ENCODE measurements at places on chromosomes 5 and 9.

GRCh38 chr9:137807721-137808703, 69.6 kb upstream of the CACNA1B start:
- no peak for DNase-seq

GRCh38 chr5:102040326-102040725, 255.8 kb downstream of the SLCO4C1 start:
- DNase-seq = no peak

DNA sequence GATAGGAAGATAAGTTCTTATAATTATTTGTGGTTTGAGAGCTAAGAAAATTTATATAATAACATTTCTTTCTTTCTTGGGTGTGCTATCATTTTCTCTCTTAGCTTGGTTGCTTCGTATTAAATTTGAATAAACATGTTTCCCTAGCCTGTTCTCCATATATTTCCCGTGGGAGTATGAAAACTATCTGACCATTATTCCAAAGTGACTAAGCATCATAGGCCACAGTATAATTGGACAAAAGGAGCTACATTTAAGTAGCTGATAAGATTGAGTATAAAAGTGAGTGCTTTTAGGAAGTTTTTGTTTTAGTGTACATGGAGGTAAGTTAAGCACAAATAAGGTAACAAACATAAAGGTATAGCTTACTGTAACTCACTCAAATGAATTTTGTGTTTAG, 8.4 kb upstream of the OSMR start:
- DNase-seq = no peak

- no peak for DNase-seq
Observed at GRCh38 chr5:96973532-96974401, 37.9 kb downstream of the LNPEP start.

GRCh38 chr5:168172760-168173223, 118.7 kb upstream of the WWC1 start:
- no peak for DNase-seq

DNA sequence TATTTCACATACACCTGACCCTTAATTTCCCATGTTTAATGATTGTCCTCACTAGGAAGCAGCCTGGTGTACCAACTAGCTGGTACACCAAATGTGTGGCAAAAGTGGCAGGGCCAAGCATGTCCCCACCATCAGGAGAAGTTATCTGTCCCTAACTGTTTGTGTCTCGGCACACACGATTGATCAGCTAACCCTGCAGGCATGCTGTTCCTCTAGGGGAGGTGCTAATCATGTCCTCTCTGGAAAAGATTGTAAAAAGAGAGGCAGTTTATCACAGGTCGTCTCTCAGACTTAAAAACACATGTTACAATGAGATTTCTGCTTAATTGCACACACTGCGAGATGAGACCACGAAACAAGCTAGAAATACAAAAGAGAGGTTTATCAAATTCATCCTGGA, 342.7 kb downstream of the DIRAS2 start:
- DNase-seq = no peak

DNA sequence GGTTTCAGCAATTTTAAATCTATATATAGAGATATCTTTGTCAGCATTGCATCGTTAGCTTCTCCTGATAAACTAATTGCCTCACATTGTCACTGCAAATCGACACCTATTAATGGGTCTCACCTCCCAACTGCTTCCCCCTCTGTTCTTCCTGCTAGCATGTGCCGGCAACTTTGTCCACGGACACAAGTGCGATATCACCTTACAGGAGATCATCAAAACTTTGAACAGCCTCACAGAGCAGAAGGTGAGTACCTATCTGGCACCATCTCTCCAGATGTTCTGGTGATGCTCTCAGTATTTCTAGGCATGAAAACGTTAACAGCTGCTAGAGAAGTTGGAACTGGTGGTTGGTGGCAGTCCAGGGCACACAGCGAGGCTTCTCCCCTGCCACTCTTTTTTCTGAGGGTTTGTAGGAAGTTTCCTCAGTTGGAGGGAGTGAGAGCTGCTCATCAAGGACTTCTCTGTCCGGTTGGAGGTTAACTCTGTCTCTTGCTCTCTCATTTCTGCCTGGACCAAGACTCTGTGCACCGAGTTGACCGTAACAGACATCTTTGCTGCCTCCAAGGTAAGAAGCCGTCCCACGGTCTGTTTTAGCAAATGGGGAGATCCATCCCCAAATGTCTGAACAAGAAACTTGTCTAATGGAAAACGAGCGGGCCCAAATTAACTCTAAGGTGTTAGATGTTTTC, at the start of gene IL4:
IL4 (plus strand) TSS at position 51 of the 692 bp plus-strand sequence; CDS start at position 113, 62 bp downstream.
- DNase-seq = no peak

DNA sequence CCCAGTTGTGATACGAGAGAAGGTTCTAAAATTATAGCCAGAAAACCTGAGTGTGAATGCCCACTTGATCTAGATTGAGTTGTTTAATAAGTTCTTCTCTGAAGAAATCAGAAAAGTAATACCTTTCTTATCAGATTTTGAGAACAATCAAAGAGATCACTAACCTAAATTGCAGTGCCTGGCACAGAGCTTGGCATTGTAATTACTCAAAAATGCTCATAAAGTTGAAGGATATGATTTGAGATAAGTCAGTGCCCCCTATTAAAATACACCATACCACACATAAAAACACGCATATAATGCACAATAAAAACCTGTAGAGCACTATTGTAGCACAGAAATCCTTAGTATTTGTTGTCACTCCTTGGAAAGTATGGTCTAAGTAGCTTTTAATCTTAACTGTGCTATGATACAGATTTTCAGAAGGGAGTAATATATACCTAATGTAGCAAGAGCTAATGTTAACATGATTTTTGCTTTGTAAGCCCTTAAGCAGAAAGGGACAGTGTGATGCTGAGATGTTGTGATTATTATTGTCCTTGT, 257.5 kb upstream of the CDH18 start:
- no peak for DNase-seq

DNA sequence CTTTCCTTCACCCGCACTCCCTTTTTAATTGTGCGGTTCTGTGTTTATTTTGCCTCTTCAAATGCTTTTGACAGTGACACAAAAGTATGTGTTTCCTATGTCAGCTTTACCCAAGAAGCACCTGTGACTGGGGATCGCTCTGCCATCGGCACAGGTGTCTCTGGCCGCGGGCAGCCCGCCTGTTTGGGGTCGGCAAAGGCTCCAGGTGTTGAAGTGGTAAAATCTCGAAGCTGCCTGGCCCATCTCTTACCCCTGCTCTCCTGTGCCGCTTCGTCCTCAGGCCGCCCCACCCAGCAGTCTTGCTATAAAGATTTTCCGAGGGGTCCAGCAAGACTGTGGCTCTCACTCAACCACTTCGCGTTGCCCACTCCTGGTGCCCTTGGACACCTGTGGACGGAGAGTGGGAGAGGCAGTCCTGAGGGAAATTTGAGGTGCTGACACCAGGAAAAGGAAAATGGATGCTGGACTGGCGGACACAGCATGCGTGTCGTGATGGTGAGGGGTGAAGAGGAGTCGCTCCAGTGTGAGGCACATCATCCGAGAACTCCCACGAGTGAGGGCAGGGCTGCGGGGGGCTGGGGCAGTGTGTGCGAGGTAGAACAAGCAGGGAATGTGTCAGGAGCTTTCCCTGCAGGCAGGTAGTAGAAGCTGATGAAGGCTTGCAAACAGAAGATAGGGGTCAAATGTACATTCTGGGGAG, 29.1 kb upstream of the CEP72 start:
- DNase-seq = no peak

- DNase-seq = no peak
Observed at GRCh38 chr5:88142886-88143692, 125.6 kb downstream of the TMEM161B start.

DNA sequence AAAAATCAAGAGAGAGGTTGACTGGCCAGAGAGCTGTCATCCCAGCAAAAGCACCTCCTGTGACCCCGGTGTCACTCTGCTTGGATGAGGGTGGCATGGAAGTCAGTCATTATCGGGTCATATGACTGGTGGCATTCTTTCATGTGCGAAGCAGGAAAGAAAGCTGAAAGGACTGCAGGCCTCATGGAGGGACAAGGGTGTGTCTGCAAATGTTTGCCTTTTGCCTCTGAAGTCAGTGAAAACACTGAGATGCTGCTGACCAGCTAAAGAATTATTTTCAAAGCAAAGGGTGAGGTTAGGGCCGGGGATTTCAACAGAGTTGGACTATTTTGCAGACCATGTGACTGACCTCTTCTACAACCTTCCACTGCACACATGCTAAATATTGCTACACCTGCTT, 298.3 kb downstream of the CSNK1G3 start:
- no peak for DNase-seq

GRCh38 chr9:84270847-84271530, 69.6 kb downstream of the SLC28A3 start:
- DNase-seq = no peak

GRCh38 chr5:111746791-111747190, 10.2 kb downstream of the NREP start:
- DNase-seq = no peak

DNA sequence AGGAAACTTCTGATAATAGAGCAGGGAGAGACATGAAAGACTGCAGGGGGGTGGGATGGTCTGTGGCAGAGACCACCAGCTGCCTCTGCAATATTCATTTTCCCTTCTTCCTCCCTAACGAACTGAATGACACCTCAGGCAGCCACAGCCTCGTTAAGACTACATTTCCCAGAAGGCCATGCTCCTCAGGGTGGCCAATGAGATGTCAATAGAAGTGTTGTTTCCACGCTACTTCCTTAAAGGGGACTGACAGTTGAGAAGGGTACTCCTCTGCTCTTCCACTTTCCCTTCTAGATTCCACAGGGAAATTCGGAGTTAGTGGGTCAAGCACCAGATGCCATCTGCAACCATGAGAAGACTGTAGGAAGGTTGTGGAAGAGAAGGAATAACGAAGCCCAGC, 52.0 kb upstream of the DAPK1 start:
- DNase-seq = no peak

DNA sequence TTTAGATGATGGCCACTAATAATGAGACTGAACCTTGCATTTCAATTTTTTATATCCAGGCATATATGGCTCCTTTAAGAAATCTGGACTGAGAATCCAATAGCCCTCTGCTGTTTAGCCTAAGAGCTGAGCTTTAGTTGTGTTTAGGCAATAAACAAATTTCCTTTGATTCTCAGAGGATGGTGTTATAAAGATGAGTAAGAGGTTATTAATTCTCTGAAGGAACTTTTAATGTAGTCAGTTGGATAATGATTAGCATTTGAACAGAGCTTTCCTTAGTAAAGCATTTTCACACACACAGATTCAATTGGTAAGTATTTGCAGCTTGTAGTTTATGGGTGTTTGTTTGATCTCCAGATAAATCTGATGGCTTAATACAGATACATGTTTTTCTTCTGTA, 149.6 kb downstream of the PRR16 start:
- no peak for DNase-seq

- no peak for DNase-seq
Observed at GRCh38 chr5:168798065-168799023, 219.2 kb upstream of the PANK3 start.

GRCh38 chr9:134602547-134603362, 38.8 kb upstream of the COL5A1 start:
- no peak for DNase-seq

DNA sequence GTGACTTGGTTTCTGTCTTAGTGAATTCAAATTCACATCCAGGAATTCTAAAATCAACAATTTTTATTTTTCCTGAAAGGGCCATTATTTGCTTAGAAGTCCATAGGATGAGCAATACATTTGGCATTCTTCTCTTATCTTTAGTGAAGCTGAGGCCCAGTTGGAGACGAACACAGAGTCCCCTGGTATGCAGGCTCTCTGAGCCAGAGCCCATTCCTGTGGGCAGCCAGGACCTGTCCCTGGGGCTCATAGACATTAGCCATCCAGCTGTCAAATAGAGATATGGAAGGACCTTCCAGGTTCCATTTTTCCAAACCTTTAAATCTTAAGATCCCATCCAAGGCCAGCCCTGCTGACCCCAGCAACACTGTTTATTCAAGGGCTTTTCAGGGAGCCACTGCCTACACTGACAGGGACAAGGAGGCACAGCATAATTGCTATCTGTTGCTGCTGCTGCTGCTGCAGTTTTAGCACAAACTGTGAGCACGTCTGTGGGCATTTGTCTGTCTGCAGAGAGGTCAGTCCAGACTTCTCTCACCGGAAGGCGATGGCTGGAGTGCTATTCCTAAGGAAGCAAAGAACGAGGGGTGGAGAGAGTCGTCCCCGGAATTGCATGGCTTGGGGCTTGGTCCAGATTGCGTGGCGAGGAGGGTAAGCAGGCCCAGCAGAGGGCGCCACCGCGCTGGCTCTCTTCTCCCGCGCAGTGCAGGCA, 639.0 kb downstream of the CCDC171 start:
- DNase-seq = peak; percentile 16

GRCh38 chr5:114018186-114018585, 343.7 kb upstream of the KCNN2 start:
- no peak for DNase-seq

- no peak for DNase-seq
Observed at GRCh38 chr5:89337-90286, 2.4 kb upstream of the PLEKHG4B start.

DNA sequence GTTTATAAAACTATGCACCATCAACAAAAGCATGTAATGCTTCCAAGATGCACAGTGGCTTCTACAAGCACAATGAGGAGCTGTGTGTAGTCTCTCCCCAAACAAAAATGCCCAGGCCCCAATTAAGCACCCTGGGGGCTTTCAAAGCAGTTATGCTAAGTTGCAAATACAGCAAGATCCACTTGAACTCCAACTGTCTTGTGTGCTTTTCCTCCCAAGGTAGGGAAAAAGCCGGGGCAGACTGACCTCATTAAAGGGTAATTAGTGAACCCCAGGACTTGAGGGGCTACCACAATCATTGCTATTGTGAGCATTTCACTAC, 13.1 kb downstream of the ZNF608 start:
- no peak for DNase-seq

DNA sequence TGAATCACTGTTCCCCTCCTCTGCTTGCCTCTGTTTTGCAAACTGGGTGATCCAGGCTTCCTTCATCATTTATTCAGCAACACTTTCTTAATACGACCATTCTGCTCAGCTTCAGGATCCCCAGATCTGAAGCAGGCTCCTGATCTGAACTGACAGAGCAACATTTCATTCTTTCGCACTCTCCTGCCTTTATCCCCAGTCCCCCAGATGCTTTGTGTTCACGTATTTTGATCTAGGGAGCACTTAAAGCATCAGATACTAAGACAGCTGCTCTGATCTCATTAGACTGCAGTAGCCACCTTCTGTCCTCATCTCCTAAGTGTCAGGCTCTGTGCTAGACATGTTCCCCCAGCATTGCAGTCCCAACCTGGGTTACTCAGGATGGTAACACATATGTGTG, 158.0 kb downstream of the TRIO start:
- no peak for DNase-seq

GRCh38 chr5:138149530-138149929, 10.3 kb upstream of the NME5 start:
- no peak for DNase-seq

DNA sequence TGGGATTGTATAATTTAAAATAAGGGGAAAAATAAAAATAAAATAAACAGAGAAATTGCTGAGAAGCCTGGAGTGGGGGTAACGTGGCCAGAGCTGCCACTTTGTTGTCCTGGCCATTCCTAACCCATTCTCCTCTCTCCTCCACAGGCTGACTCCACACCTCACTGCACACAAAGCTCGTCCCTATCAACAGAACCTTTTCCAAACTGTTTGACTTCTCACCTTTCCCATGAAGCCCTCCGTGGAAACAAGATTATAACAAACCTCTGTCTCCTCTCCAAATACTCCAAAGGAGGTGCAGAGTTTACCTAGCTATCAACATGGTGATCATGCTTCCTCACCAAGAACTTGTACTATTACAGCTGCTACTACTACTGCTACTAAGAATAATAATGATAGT, 151.1 kb downstream of the GLIS3 start:
- DNase-seq = no peak
